A549 treated with dexamethasone at 1 μM for 4 hours (cell line): ENCODE measurements at places on chromosomes 13 and 19. TPM values are rescaled to one million over a fixed set of nuclear protein-coding genes. Genes with fewer than 3 reads are reported as not detected.

Gene PRMT1
- total RNA-seq: 394 to 431 TPM (median 409 TPM) in 5 replicates

Gene STXBP2
- total RNA-seq: 28.4 to 45.3 TPM (median 38.6 TPM) in 5 replicates

Gene CGB8
- 1.5 to 3.0 TPM (median 2.7 TPM) in 5 replicates for total RNA-seq

Gene ZNF836
- 0.61 to 1.3 TPM (median 0.98 TPM) in 5 replicates for total RNA-seq

Gene ACP7
- 0.02 to 0.07 TPM (median 0.05 TPM) in 5 replicates for total RNA-seq

Gene BCAM
- 56.0 to 89.4 TPM (median 81.7 TPM) in 5 replicates for total RNA-seq
